ENCODE measurements at places on chromosomes 5 and 9. TPM values are rescaled to one million over a fixed set of nuclear protein-coding genes. Genes with fewer than 3 reads are reported as not detected.

- no peaks in the 10 kb centered on the region for H3K4me1 ChIP-seq
- DNase-seq, result no peak
- no peaks in the 10 kb centered on the region for H3K27me3 ChIP-seq
Measured at GRCh38 chr5:7181841-7182240, 214.1 kb upstream of the ADCY2 start.

GRCh38 chr9:91258451-91258850 lies 103.3 kb downstream of the AUH start:
- H3K27me3 ChIP-seq, result no peaks in the 10 kb centered on the region
- no peaks in the 10 kb centered on the region for H3K4me1 ChIP-seq
- DNase-seq, result no peak
- no peak overlapping the region for H3K4me3 ChIP-seq

DNA sequence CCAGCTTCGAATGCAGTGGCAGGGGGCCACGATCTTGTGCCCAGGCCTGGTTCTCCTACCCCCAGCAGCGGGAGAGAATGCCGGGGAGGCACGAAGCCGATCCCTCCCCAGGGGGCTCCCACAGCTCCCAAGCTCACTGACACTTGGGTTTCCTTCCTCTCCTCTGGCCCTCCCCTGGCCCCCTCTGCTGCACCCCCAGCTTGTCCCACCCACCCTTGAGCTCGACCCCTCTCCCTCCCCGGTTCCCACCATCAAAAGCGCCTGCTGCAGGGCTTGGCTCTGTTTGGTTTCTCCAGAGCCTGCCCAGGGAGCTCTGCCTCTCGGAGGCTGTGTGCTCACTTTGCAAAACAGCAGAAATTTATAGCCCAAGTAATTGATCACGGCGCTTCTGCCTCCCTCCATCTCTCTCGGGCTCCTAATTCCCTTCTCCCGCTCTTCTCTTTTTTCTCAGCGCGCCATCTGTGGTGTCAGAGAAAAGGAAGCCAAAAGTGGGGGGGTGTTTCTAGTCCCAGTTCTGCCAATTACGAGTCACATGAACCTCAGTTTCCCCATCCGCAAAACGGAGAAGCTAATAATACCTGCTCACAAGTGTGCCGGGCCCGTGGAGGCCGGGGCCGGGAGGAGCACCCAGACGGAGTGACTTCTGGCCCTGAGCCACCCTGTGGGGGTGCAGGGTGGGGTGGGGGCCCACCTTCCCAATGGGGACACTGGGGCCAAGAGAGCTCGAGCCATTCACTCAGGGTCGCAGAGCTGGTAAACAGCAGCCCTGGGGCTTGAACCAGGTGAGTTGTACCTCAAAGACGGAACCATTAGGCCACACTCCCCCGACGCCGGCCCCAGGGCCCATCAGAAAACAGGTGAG lies 141.2 kb upstream of the IER5L start:
- peak; percentile 14 for DNase-seq
- no peak overlapping the region for H3K4me3 ChIP-seq
- H3K27me3 ChIP-seq, result no peaks in the 10 kb centered on the region
- H3K27ac ChIP-seq, result peak overlapping the region; percentile 89
- H3K4me1 ChIP-seq, result peaks cover 98% of the 10 kb centered on the region
- no peaks in the 10 kb centered on the region for H3K36me3 ChIP-seq

DNA sequence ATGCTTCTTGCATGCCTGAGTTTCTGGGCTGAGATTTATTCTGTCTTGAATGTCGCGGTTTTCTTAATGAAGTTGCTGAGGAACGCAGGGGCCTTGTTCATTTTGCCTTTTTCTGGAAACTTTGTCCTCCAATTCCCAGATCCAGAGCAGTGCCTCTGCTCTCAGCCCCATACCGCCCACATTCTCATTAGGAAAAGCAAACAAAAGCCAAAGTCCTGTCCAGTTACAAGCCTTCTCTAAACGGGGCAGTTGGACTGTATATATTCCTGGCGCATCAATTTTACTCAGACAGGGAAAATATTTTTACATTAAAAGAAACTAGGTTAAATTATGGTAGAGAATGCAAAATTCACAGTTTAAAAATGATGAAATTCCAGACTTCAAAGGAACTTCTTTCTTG lies 1.2 kb upstream of the PSAT1 start:
- H3K27me3 ChIP-seq, result peaks cover 6% of the 10 kb centered on the region
- no peak overlapping the region for H3K27ac ChIP-seq
- H3K4me1 ChIP-seq, result peaks cover 3% of the 10 kb centered on the region
- H3K4me3 ChIP-seq, result peak overlapping the region; percentile 68

Gene JAKMIP2
- 22.7 TPM for total RNA-seq

- H3K27me3 ChIP-seq, result no peaks in the 10 kb centered on the region
- DNase-seq, result no peak
- H3K4me1 ChIP-seq, result no peaks in the 10 kb centered on the region
- H3K36me3 ChIP-seq, result no peaks in the 10 kb centered on the region
Measured at GRCh38 chr9:120299785-120300184, 280.2 kb downstream of the CDK5RAP2 start.

DNA sequence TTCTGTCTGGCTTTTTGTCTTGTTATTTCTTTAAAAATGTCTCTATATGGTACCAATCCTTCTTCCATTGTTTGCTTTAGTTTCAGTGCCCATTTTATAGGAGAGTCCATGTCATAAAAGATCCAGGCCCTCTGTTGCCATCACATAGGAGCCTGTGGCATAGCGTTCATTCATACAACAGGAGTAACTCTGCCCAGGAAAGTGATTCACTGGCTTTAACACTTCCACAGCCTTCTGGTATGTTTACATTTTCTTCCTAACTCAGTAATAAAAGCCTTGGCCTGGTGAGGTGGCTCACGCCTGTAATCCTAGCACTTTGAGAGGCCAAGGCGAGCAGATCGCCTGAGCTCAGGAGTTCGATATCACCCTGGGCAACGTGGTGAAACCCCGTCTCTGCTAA lies 519.3 kb upstream of the PTGER4 start:
- H3K27me3 ChIP-seq, result no peaks in the 10 kb centered on the region
- DNase-seq, result no peak
- H3K27ac ChIP-seq, result no peak overlapping the region
- no peak overlapping the region for H3K4me3 ChIP-seq
- no peaks in the 10 kb centered on the region for H3K4me1 ChIP-seq

Gene OR13F1
- not detected for total RNA-seq

DNA sequence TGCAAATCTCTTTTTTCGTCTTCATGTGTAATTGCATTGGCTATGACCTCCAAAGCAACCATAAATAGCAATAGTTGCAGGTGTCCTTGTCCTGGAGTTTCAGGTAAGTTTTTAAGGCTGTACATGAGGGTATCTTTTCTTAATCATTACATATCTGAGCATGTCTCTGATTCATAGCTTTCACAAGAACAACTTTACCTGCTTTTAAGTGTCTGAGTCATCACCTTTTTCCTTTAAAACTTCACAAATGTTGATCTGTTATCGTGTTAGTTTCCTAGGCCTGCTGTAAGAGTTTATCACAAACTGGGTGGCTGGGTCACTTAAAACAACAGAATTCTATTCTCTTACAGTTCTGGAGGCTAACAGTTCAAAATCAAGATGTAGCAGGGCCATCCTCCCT lies 13.8 kb downstream of the GARNL3 start:
- DNase-seq, result no peak
- no peak overlapping the region for H3K4me3 ChIP-seq
- peaks cover 10% of the 10 kb centered on the region for H3K4me1 ChIP-seq
- no peak overlapping the region for H3K27ac ChIP-seq

Gene VLDLR
- total RNA-seq, result 9.0 TPM

Gene UGT3A1
- total RNA-seq, result not detected

Data from tibial nerve (tissue), 4 donors.